Activated naive CD4-positive, alpha-beta T cell treated with anti-CD3 and anti-CD28 coated beads for 36 hours (primary cell): ENCODE measurements at places on chromosomes 2 and 18. TPM values are rescaled to one million over a fixed set of nuclear protein-coding genes. Genes with fewer than 3 reads are reported as not detected.

Gene CXCR2
- total RNA-seq = 0.17 TPM

Gene CDKL4
- total RNA-seq = not detected

Gene SERPINB5
- total RNA-seq = not detected

Gene ST8SIA5
- total RNA-seq = not detected

Gene TRIB2
- 4.4 TPM for total RNA-seq

- DNase-seq = no peak
These were observed 21.3 kb upstream of the TMEM131 start for GRCh38 chr2:98016908-98017670.

- no peak for DNase-seq
These were observed 105.7 kb upstream of the KCTD1 start for GRCh38 chr18:26653943-26654615.

- DNase-seq = no peak
These were observed at the start of gene GALNT13 for GRCh38 chr2:153871231-153872221. GALNT13 (plus strand) TSS chr2:153871922.

DNA sequence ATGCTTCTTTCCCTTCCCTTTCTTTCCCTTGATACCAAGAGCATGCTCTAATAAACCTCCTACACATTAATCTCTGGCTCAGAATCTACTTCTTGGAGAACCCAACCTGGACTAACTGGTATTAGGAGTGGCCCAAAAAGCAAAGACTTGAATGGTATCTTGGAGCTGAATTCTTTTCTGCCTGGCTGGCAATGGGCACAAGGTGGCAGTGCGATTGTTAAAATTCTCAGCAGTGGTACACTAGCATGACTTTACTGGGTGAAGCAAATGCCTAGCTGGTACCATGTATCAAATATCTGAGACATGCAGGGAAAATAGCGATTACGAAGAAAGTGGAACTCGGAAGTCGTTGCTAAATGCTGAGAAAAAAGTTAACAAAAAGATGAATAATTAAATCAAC is 376.1 kb downstream of the XIRP2 start:
- DNase-seq = peak; percentile 10

GRCh38 chr2:156311976-156312375 is 20.5 kb downstream of the NR4A2 start:
- DNase-seq = no peak

GRCh38 chr2:105287692-105288091 is 41.8 kb downstream of the TGFBRAP1 start:
- peak; percentile 67 for DNase-seq

GRCh38 chr18:58998401-58999203 is 133.9 kb downstream of the ZNF532 start:
- no peak for DNase-seq

GRCh38 chr2:8573942-8574195 is 108.0 kb upstream of the ID2 start:
- no peak for DNase-seq

DNA sequence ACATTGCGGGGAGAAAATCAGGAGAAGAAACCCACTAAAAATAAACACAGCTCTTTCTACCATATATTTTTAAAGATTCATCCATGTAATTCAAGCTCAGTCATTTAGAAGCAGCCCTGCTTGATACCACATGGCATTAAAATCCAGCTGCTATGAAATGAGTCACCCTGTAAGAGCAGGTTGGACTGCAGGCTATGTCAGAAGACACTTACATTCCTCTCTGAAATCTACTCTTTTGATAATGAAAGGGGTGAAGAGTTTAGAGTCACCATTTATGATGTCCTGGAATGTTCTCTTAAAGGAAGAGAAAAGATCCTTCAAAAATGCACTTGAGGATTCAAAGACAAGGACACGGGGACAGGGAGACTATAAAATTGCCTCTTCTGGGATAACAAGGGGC is 100.6 kb upstream of the APCDD1 start:
- DNase-seq = no peak

GRCh38 chr2:118738524-118739308 is 108.7 kb downstream of the EN1 start:
- DNase-seq = no peak

- no peak for DNase-seq
These were observed 3.9 kb upstream of the TNS1 start for GRCh38 chr2:218006741-218007140.

- peak; percentile 63 for DNase-seq
These were observed 75.3 kb downstream of the LRRFIP1 start for GRCh38 chr2:237702441-237703391.

DNA sequence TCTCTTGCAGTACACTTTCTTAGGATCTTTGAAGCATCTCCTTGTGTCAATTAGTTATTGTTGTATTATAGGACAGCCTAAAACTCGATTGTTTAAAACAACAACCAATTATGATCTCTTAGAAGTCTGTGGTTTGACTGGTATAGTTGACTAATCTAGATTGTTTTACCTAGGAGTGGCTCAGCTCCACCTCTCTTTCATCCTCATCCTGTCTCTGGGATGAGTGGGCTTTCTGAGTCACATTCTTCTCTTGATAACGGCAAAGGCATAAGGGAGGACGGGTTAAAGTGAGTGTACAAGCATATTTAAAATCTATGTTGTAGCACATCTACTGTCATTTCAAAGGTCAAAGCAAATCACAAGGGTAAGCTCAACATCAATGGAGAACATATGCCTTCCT is 102.3 kb upstream of the GULP1 start:
- no peak for DNase-seq
